ENCODE measurements at places on chromosomes 13 and 19. TPM values are rescaled to one million over a fixed set of nuclear protein-coding genes. Genes with fewer than 3 reads are reported as not detected.

The IZUMO1 gene
- not detected for total RNA-seq

The SERP2 gene
- total RNA-seq = not detected

The CEACAM1 gene
- total RNA-seq = 2.3 TPM

The GPC6 gene
- 5.1 TPM for total RNA-seq

The KLK4 gene
- total RNA-seq = 0.17 TPM
